ENCODE measurements at places on chromosomes 12 and 14.

GRCh38 chr12:94676031-94676641 lies 25.8 kb upstream of the TMCC3 start:
- no peak for DNase-seq

GRCh38 chr12:120583478-120584030 lies 2.4 kb upstream of the POP5 start:
- peak; percentile 74 for DNase-seq

DNA sequence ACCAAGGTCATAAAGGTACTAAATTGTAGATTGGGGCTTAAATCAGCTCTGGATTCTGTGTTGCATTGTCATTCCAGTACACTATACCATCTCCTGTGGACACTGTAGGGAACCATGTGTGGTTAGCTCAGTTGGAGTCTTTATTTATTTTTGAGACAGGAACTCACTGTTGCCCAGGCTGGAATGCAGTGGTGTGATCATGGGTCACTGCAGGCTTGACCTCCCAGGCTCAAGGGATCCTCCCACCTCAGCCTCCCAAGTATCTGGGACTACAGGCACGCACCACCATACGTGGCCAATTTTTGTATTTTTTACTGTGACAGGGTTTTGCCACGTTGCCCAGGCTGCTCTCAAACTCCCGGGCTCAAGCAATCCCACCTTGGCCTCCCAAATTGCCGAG lies 6.7 kb downstream of the PAPOLA start:
- no peak for DNase-seq

DNA sequence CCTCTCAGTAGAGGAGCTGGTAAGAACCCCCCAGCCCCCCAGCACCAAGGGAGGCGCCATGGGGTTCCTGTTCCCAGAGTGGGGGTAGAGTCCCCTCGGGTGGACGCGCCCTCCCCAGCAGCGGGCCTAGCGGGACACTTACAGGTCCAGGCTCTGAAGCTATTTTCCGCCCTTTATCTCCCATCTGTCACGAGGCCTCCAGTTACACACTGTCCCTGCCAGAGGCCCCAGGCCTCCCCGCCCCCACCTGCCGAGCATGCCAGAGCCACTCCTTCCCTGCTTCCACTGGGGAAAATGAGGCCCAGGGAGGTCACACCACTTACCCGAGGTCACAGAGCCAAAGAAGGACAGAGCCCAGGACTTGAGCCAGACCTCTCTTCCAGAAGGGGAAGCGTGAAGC lies 3.1 kb downstream of the C14orf180 start:
- DNase-seq = no peak

- DNase-seq = no peak
Measured at GRCh38 chr14:100096656-100097055, 31.4 kb downstream of the EVL start.

DNA sequence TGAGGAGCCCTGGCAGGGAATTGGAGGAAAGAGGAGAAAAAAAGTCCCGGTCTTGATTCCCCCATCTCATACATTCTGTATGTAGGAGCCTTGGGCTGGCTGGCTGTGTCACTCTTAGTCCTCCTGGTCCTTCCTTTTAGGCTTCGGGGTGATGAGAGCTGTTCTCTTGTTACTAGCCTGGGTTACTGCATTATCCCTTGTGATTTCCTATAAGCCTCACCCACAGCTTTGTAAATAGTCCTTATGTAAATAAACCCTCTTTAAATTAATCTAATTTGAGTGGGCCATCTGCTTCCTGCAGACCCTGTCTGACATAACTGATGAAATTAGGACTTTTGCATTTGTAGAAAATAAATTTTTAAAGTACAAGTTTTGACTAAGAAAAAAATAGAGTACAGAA lies 19.2 kb downstream of the DNM1L start:
- no peak for DNase-seq

DNA sequence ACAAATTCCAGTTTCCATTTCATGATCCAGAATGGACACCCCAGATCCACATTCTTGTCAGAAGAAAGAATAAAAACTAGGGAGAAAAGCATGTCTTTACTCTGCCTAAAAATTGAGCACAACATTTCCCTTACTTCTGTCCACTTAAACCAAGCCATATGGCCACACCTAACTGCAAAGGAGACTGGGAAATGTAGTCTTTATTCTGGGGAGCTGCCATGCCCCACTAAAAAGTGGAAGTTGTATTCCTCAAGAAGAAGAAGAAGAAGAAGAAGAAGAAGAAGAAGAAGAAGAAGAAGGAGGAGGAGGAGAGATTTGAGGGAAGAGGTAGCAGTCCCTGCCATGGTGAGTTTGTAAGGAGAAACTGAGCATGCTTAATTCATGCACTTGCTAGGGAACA lies 84.5 kb downstream of the GPR65 start:
- no peak for DNase-seq

- DNase-seq = no peak
Measured at GRCh38 chr14:88505621-88506020, 49.2 kb downstream of the PTPN21 start.

DNA sequence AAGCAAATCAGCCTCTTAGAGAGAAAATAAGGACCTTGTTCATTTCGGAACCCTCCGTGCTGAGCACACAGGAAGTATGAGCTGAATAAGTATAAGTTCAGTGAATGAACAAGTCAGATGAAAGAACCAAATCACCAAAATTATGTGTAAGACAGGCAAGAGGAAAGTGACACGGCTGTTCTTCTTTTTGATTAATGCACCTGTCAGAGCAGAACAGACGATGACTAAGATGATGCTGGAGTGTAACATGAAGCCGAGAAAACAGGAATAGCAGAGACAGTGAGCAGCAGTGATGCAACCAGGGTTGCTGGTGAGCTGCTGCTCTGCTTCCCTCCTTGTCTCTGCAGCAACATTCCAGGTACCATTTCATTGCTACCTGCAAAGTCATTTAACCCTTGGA lies 861.1 kb downstream of the GALC start:
- DNase-seq = no peak

- DNase-seq = no peak
Measured at GRCh38 chr12:82412246-82412645, 53.9 kb downstream of the METTL25 start.

GRCh38 chr14:92755495-92755894 lies 7.1 kb upstream of the LGMN start:
- DNase-seq = no peak

DNA sequence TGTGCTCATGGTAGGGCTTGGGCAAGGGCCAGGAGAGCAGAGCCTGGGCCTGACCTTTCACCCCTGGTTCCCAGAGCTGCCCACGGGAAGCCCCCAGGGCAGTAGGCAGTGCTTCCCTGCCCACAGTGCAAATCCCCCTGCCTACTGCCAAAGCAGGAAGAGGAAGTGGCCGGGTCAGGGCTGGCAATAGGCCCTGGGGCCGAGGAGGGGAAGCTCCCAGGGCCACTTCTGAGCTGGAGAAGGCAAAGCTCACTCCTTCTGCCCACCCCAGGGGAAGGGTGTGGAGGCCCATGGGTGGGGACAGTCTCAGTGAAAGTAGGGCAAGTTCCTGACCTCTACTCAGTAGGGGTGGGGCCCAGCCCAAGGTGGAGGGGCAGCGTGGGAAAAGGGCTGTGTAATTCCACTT lies 5.4 kb upstream of the NR4A1 start:
- no peak for DNase-seq

GRCh38 chr12:132513070-132513398 lies 23.1 kb downstream of the FBRSL1 start:
- no peak for DNase-seq

DNA sequence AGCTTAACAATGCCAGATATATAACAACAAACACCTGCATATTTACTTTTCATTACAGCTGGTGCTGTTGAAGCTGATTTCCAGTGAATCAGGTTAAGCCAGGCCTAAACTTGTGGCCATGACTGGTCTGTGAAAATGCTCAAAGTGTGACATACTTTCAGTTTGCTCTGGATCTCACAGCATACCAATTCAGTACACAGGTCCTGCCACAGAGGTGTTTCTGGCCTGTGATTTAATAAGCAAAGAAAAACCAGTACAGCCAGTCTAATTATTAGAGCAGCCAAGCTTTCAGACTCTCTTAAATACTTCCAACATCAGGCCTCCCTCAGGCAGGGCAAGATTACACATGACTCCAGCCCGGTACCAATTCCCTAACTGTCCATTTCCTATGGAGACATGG lies 27.4 kb upstream of the TMCC3 start:
- no peak for DNase-seq

DNA sequence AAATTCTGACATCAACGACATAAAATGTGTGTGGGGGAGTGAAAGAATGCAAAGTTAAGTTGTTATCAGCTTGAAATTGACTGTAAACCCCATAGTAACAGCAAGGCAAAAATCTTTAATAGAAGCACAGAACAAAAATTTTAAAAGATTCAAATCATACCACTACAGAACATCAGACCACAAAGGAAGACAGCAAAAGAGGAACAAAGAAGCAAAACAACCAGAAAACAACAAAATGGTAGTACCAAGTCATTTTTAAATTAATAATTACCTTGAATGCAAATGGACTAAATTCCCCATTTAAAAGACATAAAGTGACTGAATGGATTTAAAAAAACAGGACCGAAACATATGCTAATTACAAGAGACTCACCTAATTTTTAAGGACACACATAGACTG lies 31.3 kb downstream of the A2M start:
- no peak for DNase-seq

- DNase-seq = no peak
Measured at GRCh38 chr12:56874821-56875220, 59.4 kb downstream of the SDR9C7 start.

GRCh38 chr12:13135371-13136178 lies 32.1 kb upstream of the GSG1 start:
- DNase-seq = no peak

GRCh38 chr14:68527329-68527851 lies 265.5 kb downstream of the ZFP36L1 start:
- DNase-seq = no peak

- no peak for DNase-seq
Measured at GRCh38 chr14:78445275-78445674, 275.1 kb downstream of the NRXN3 start.

GRCh38 chr12:117046011-117046369 lies 53.2 kb downstream of the TESC start:
- no peak for DNase-seq

- DNase-seq = no peak
Measured at GRCh38 chr14:68624541-68625220, 168.2 kb downstream of the ZFP36L1 start.

DNA sequence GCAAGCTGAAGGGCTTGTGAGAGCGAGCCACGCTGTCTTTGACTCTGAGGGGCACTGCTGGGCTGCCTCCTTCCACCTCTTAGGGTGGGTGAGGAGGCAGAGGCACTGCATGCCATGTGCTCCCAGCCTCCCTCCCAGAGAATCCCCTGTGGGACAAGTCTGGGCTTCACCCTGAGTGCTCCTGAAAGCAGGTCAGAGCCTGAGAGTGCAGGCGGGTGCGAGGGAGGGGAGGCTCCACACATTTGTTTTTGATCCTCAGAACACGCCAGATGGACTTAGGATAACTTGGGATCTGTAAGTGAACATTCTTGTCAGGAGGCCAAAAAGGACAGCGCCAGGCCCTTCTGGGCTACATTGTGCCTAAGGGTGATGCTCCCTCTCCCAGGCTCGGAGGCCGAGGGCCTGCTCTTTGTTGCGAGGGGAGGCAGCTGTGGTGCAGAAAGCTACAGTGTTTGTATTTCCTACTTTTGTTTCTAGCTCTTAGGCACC lies 155.4 kb downstream of the TMX1 start:
- DNase-seq = no peak

- no peak for DNase-seq
Measured at GRCh38 chr12:96219700-96220206, 25.6 kb downstream of the ELK3 start.

- no peak for DNase-seq
Measured at GRCh38 chr14:99384450-99385417, 95.9 kb downstream of the SETD3 start.

DNA sequence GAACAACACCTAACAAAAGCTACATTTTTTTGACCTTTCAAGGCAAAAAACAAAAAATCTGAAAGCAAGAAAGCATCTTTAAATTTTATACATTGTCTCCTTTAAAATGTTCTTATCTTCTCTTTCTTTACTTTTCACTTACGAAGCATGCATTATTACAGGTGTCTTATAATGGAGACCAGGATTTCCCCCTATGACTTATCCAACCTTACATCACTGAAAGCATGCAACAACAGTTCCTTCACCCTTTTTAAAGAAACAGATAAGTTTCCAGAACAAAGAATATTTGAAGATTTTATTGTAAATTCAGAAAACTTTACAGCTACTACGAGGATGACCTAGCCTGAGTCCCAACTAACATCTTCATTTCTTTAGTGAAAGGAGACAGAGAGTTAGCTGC lies 277.2 kb downstream of the AKAP6 start:
- no peak for DNase-seq

DNA sequence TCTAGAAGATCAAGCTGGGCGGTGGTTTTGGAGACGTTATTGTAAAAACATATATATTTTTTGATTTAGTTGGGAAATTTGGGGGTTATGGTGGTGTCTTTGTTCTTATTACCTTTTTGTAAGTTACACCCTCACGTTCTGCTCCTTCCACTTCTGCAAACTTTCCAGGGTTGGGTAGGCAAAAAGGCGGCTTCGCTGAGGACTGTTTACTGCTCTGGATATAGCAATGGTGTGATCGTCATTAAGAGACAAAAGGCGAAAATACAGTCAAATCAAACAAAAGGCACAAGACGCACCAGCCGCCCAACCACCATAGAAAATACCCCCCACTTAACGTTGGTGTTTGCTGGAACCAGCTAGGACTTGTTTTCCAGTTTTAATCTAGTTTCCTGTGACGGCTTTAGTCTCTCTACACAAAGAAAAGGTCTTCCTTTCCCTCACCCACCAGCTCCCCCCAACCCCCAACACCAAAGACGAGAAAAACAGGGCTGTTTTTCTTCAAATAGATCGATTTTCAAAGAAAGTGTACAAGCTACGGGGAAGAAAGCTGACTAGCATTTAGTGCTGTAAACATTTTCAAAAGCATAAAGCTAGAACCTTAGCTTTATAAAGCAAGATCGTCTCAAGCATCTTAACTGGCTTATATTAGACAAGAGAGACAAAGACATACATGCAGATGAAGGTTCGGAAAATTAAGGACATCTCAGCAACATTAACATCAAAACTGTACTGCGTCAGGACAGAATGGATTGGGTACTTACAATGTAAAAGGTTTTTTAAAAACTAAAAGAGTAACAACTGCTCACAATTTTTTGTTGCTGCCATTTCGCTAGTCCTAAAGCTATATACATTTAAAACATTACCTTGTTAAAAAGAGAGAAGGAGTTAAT lies 2.0 kb upstream of the SETD1B start:
- DNase-seq = no peak

GRCh38 chr14:96417254-96417653 lies 25.3 kb downstream of the AK7 start:
- no peak for DNase-seq

DNA sequence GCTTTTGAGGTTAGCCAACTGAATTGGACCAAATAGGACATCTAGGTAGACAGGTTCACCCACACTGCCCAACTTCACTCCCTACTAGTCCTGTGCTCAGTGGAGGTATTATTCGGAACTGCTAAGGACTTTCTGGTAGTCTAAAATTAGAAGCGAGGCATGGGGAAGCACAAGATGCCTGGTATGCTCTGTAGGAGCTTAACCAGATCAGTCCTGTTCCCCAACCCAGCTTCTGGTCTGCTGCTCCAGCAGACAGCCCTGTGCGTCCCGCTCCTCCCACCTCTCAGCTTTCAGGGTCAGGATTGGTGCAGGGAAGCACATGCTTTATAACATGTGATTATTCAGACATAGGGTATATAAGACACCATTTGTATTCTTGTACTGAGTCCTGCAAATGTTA lies 31.2 kb downstream of the PRB3 start:
- DNase-seq = no peak

Measured in stimulated activated CD4-positive, alpha-beta T cell treated with anti-CD3 and anti-CD28 coated beads, Interleukin-15, amount 100 ng/mL, for 1 hour (primary cell).